ENCODE measurements at places on chromosomes 12 and 14.

DNA sequence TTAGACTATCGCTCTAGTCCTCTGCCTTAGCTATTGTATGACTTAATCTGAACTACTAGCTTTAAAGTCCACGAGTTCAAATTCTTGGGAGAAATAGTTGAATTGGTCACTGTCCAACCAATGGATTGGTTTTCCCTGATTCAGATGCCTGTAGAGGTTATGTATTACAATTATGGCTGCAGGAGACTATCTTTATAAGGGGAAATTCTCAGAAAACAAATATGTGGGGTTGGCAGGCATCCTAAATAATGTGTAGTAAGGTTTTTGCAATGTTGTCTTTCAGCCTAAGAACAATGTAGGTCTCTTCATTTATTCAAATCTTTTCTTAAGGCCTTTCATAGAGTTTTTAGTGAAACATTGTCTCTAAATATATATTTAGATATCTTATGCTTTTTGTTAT is 26.9 kb downstream of the MYRFL start:
- DNase-seq = no peak

DNA sequence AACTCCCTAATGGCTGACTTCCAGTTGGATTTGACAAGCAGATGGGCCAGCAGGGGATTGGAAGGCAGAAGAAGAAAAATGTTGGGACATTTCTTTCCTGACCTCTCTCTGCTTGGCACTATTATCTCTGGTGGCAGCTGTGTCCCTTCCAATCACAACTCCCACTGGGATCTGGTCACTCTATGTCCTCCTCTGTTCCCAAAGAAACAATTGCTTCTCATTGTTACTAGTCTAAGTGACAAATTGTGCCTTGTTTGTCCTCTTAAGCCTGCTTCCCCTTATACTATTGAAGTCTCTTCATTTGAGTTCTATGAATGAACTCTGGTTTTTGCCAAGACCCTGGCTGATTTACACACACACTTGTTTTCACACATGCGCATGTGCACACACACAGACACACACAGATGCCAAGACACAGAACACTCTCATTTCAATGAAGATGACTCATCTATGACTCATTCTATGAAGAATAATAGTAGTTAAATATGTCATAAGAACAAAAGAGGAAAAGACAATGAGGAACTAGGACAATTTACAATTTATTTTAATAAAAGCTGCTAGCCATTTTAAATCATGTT is 83.0 kb upstream of the FAR2 start:
- no peak for DNase-seq

DNA sequence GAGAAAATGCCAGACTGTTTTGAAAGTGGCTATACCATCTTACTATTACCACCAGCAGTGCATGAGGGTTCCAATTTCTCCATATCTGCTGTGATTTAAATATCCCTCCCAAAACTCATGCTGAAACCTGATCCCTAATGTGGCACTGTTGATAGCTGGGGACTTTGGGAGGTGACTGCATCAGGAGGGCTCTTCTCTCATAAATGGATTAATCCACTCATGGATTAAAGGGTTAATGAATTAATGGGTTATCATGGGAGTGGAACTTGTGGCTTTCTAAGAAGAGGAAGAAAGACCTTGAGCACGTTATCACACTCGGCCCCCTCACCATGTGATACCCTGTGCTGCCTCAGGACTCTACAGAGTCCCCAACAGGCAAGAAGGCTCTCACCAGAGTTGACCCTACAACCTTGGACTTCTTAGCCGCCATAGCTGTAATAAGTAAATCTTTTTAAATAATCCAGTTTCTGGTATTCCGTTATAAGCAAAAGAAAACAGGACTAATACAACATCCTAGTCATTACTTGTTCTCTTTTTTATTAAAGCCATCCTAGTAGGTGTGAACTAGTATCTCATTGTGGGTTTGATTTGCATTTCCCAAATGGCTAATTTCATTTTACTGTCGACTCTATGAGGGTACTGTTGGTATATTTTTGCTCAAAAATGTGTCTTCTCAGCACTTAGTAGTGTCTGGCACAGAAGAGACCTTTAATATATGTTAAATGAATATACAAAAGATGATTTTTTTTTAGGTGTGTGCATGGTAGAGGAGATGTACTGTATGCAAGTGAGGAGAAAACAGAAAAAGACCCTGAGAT is 14.3 kb downstream of the PPP1R12A start:
- DNase-seq = no peak

GRCh38 chr12:89189448-89189847 is 162.9 kb downstream of the DUSP6 start:
- no peak for DNase-seq

- no peak for DNase-seq
Observed at GRCh38 chr12:11264501-11264900, 5.0 kb downstream of the PRB3 start.

DNA sequence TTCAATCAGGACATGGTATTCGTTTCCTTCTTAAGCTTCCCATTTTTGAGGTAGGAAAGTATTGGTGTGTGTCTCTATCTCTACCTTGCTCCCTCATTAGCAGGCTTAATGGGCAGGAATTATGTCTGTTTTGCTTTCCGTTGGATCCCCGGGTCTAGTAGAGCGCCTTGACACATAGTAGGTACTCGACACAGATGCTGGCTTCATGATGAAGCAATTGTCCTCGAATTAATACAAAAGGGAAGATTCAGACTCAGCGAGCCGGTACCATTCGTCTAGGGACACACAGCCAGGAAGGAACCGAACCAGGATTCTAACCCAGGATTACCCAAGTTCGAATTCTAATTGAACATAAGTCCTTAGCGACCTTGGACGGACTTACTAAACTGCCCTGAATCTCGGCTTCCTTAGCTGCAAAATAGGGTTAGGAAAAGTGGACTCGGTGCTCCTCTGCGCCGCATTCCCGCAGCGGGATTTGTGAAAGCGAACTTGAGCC is 496 bp upstream of the ISCU start:
- no peak for DNase-seq

DNA sequence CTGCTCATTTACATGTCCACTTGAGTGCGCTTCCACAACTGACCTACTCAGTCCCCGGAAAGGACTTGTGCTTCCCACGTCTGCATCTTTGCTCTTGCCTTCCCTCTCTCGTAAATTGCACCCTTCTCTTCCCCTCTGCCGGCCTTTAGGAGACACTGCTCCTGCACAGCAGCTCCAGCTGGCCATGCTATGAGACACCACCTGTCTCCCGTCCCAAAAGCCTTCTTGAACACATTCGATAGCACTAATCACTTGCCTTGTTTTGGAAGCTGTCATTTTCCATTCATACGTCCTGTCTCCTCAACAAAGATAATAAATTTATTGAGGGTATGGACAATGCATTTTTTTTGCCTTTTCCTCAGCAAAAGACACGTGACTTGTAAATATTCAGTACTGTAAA is 15.7 kb upstream of the KCNA1 start:
- DNase-seq = no peak

DNA sequence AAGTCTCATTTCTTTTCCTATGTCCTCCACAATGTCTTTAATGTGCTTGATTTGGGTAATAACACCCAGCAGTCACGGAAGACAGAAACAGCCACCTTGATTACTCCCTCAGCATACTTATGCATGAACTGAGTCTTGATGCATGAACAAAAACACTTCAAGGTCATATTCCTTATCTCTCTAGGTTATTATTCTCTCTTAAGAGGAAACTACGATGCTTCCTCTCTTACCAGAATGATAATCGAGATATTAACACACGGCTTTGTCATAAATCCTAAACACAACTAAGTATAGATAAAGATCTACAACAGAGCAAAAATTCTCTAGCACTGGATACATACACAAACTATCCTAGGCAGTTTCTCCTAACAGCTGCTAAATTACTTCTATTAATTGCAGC is 583.5 kb upstream of the ATP2B1 start:
- DNase-seq = no peak

- DNase-seq = no peak
Observed at GRCh38 chr12:69821456-69822159, 3.4 kb upstream of the MYRFL start.

- DNase-seq = no peak
Observed at GRCh38 chr12:52526511-52526951, 6.3 kb upstream of the KRT5 start.

GRCh38 chr12:54448344-54448743 is 25.1 kb downstream of the GTSF1 start:
- DNase-seq = no peak

- DNase-seq = no peak
Observed at GRCh38 chr14:100694579-100695422, 31.9 kb upstream of the DLK1 start.

GRCh38 chr14:54625112-54625511 is 58.2 kb downstream of the SAMD4A start:
- DNase-seq = no peak

DNA sequence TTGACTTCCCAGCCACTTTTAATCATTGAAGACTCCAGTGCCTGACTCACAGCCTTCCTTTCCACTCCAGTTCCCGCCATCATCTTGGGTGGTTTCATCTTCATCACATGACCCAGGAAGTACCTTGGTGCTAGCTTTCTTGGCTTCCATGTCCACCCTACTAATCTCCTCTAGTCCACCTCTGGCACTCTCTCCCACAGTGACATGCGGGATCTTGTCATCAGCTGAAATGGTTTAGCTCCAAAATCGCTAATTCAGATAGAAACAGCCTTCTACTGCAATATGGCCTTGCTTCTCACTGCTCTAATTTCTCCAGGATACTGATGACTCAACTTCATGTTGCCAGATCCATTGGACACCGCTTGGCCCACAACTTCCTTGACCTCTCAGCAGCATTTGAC is 24.5 kb downstream of the WDR20 start:
- DNase-seq = no peak

DNA sequence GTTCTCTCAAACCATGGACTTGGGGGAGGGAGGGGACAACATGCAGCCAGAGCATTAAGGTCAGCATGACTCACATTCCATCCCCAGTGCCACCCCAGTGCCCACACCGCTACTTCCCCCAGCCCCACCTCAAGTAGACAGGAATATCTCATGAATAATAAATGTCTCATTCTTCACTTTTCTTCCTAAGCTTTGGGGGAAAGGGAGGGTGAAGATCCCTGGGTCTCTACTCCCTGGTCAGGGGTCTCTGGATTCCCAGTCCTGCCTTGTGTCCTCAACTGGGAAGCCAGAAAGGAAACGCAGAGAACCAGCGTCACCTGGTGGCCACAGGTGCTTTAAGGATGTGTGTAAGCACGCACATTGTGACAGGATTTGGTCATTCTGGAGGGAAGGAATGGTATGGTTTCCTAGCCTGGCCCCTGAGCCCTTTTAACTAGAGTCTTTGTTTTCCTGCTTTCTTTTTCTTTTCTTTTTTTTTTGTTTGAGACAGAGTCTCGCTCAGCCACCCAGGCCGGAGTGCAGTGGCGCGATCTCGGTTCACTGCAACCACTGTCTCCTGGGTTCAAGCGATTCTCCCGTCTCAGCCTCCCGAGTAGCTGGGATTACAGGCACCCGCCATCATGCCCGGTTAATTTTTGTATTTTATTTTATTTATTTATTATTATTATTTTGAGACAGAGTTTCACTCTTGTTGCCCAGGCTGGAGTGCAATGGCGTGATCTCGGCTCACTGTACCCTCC is 3.4 kb downstream of the GPR84 start:
- peak; percentile 23 for DNase-seq

DNA sequence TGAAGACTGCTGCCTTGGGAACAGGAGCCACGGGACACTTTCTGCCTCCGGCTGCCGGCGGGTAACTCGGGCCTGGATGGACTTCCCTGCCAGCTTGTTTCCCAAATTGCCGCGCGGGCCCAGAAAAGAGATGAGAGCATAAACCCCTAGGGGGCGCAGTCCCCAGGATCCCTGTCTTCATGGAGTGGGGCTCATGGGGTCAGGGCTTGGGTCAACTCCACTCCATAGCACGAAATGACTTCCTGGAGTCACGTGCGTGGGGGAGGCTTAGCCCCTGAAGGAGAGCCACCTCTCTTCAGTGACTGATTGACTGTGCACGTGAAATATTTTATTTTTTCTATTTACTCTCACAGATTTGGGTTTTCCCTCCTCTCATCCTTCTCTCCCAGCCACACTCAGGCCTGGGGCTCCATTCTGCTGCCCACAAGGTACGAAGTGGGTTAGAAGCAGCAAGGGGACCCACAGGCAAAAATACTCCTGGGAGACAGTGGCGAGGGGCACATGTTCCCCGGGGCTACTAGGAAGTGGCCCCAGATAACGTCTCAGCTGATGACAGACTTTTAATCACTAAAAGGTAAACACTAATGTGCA is 10.0 kb downstream of the PGF start:
- DNase-seq = no peak

DNA sequence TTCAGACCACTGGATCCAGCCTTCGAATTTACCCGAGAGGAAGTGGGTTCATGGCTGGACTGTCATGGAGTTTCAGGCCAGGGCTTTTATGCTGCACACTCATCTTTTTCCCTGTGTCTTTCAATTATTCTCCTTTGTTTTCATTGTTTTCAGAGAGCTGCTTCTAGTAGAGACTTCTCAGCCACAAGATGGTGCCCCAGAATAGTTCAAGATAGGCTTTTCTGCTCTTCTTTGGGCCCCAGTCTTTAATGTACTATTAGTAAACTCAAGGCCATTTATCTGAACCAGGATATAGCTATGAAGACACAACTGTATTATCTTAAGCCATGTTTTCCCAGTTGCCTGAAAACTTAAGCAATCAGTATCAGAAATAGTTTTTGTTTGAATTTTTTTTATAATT is 30.4 kb upstream of the PSMA6 start:
- DNase-seq = no peak

DNA sequence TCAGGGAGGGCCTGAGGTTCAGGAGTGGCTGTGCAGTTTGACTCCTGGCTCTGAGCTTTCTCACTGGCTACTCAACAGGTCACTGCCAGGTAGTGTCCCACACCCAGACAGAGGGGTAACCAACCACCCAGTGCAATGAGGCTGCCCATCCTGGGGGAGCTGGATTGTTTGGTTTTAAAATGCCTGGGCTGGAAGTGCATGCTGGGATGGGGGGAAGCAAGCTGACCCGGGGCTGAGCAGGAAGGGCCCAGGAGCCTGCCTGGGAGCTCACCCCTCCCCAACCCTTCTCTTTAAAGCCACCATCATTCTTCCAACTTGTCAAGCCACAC is 12.6 kb upstream of the ABHD12B start:
- no peak for DNase-seq

- no peak for DNase-seq
Observed at GRCh38 chr12:18752280-18752920, 14.5 kb downstream of the CAPZA3 start.

- DNase-seq = no peak
Observed at GRCh38 chr14:29215853-29216252, 449.3 kb downstream of the FOXG1 start.

Data from GM18507 (cell line).